ENCODE measurements at places on chromosomes 3 and 15.

- DNase-seq: peak; percentile 32
Measured at GRCh38 chr15:94576889-94577533, 345.6 kb downstream of the MCTP2 start.

DNA sequence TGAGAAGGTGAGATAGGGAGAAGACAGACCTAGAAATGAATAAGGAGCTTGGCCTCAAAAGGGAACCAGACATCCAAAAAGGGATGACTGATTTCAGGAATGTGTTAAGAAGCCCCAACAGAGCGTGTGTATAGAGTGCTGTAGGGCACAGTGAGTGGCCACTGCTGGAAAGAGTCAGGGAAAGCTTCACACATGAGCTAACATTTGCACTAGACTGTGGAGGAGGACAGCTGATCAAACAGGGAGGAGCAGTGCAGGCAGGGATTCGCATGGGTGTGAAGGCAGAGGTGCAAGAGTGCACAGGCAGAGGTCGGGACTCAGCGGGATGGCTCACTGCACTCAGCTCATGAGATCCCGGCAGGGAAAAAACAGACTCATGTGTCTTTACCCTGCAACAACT, 61.8 kb downstream of the NPTN start:
- no peak for DNase-seq

- DNase-seq: no peak
Measured at GRCh38 chr3:52124766-52125165, 29.5 kb downstream of the POC1A start.

DNA sequence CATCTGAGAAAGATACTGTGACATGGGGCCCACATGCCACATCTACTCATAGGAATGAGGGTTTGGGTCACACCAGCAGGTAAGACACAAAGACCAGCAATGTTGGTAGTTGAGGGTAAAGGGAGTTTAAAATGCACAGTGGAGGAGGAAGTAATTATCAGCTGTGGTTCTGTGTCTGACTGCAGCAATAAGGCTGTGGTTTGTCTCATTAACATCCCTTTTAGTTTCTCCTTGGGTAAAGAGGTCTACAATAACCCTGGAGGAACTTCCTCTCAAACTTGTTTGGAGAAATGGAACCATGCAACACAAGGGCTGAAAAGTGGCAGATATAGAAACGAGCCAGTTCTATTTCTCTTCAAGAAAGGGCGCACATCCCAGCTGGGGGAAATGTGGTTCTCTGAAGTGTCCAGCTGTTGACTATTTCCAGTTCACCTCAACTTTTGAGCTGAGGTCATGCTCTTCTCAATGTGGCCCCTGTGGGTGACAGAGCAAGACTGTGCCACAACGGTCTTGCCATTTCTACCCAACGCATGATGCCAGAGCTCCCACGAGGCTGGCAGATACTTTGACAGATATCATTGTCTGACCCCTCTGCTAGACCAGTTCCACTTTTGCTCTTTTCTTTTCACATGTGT, 234.3 kb downstream of the SQOR start:
- DNase-seq: no peak

DNA sequence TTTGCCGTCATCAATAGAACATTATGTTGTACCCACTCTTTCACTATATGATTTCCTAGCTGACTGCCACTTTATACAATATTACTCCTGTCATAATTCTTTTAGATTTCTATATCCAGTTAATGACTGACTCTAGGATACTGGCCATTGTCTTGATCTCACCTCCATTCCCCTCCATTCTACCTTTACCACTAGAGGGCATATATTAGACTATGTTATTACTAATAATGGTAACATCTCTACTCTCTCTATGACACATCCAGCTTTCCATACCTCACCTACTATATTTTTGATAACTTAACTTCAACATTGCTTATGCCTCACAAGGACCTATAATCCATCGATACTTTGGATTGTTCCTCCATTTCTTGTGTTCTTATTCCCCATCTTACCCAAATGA, 31.4 kb upstream of the POU1F1 start:
- DNase-seq: no peak

GRCh38 chr3:65436580-65436979, 602.1 kb downstream of the MAGI1 start:
- DNase-seq: no peak
